Psoas muscle (tissue), 8 donors: ENCODE measurements at places on chromosomes 7 and 10. TPM values are rescaled to one million over a fixed set of nuclear protein-coding genes. Genes with fewer than 3 reads are reported as not detected.

NUTM2E gene
- polyA plus RNA-seq: 0.01 TPM

GDF2 gene
- polyA plus RNA-seq: not detected

NPSR1 gene
- polyA plus RNA-seq: not detected

PNLIPRP3 gene
- not detected for polyA plus RNA-seq

MACC1 gene
- under 0.01 TPM for polyA plus RNA-seq

SORBS1 gene
- polyA plus RNA-seq: 17.3 TPM

- no peak for DNase-seq
These were observed 604.2 kb upstream of the POM121L12 start for GRCh38 chr7:52431082-52431815.

- no peak for DNase-seq
These were observed 102.5 kb downstream of the SAMD9 start for GRCh38 chr7:93015101-93015778.

DNA sequence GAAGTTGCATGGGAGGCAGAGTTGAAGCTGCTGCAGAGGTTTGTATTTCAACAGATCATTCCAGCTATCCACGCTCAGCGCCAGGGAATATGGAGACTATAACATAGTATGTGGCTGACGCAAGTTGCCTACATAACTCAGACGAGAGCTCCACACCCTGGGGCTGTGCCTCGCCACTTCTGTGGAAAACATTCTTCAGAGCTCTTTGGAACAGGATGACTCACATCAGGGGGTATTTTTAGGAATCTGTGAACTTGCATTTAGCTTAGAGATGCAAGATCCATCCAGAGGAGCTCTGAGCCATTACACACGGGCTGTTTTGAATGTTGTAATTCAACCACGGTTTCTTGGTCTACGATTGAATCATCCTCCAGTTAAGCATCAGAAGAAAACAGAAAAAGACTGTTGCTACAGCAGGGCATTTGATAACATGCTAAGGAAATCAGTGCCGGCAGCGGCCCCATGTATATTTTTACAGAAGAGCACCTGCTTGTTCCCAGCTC lies 481.5 kb upstream of the AKR1E2 start:
- peak; percentile 85 for DNase-seq
